Thymus (tissue), 14 donors: ENCODE measurements at places on chromosomes 6 and 20. TPM values are rescaled to one million over a fixed set of nuclear protein-coding genes. Genes with fewer than 3 reads are reported as not detected.

PRICKLE4 gene
- total RNA-seq: 0.38 TPM

FNDC1 gene
- 0.47 TPM for total RNA-seq

PNPLA1 gene
- 0.09 TPM for total RNA-seq

KHDC1L gene
- 1.4 TPM for total RNA-seq

HLA-DRA gene
- total RNA-seq: 1,598 TPM

MOG gene
- total RNA-seq: not detected

SYCP2 gene
- 2.5 TPM for total RNA-seq

ANGPT4 gene
- total RNA-seq: under 0.01 TPM

SLC32A1 gene
- not detected for total RNA-seq

BMP6 gene
- total RNA-seq: 0.19 TPM

CST3 gene
- total RNA-seq: 231 TPM

DNA sequence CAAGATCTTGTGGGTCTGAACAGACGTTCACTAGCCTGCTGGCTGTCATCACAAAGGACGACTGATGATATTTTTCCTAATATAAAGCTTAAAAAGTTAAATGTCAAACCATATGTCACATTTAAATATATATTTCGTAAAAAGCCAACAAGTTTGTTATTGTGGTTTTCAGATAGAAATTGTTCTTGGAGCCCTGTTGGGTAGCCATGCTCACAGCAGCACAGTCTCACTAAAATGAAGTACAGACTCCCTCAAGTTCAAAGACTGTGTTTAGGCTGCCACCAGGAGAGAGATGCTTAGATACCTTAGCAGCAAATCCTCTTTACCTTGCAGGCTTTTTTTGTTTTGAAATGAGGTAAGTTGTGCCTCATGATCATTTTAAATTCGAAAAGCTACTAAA, 17.8 kb downstream of the EEF1E1 start:
- no peaks in the 10 kb centered on the region for H3K4me1 ChIP-seq
- H3K27me3 ChIP-seq: no peaks in the 10 kb centered on the region
- H3K4me3 ChIP-seq: no peak overlapping the region
- H3K36me3 ChIP-seq: peaks cover 43% of the 10 kb centered on the region
- H3K27ac ChIP-seq: no peak overlapping the region

DNA sequence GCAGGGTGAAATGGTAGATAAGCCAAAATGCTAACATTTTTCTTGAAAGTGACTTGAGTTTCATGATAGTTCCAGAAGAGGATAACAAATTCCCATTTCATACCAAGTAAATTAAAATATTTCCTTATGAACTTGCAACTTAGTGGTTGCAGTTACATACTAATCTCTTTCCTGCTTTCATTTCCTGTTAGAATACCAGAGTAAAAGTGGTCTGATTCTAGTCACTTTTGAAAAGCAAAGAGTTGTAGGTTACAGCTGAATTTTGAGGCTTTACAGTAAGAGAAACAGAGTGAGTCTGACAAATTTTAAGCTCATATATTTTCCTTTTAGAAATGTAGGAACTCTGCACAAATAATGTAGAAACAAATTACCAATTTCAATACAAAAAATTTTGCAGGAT, 117.4 kb downstream of the ZFAND3 start:
- DNase-seq: peak; percentile 35
- no peaks in the 10 kb centered on the region for H3K4me1 ChIP-seq
- H3K4me3 ChIP-seq: no peak overlapping the region
- H3K27me3 ChIP-seq: no peaks in the 10 kb centered on the region
- no peaks in the 10 kb centered on the region for H3K36me3 ChIP-seq

GRCh38 chr20:38880952-38881735, 45.1 kb upstream of the FAM83D start:
- peaks cover 5% of the 10 kb centered on the region for H3K36me3 ChIP-seq
- no peak overlapping the region for H3K4me3 ChIP-seq
- DNase-seq: no peak
- H3K27me3 ChIP-seq: no peaks in the 10 kb centered on the region
- H3K4me1 ChIP-seq: peaks cover 4% of the 10 kb centered on the region

DNA sequence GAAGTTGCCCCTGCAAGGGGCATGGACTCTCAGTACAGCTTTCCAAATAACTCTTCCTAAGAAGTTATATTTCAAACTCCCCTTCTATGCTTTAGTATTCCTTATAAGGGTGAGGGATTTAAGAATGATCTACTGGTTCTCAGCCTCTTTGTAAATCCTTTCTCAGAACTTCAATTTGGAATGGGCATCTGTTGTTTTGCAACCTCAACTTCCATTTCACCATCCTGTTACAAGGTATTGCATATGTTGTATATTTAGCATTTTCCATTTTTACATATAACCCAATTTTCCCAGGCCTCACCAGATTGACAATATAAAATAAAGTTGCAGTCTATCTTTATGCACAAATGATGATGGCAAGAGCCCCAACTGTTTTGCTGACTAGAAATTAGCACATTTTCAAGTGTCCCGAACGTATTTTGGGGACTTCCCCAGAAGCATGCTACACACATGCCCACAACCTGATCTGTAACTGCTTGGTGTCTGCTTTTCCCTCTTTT, 154.9 kb upstream of the CARMIL1 start:
- no peak for DNase-seq
- H3K4me1 ChIP-seq: no peaks in the 10 kb centered on the region
- H3K36me3 ChIP-seq: peaks cover 55% of the 10 kb centered on the region
- no peak overlapping the region for H3K27ac ChIP-seq

DNA sequence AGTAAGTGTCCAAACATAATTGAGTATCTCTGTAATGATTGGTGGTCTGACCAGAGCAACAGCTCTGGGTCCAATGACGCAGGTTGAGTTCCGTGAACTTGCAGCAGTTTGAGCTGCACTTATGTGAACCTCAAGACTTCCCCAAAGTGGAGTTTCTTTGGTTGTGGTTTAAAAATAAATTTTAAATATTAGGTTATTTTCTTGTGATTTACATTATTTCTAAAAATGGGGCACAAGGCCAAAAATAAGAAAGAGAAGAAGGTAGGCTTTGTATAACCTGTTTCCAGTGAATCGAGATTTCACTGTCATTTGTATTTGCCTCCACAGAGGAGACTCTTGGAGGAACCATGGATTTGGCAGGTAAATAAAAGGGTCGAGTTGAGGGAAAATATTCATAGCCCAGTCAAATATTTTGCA, 166.4 kb upstream of the ZNF217 start:
- H3K27ac ChIP-seq: no peak overlapping the region
- no peak overlapping the region for H3K4me3 ChIP-seq
- peaks cover 2% of the 10 kb centered on the region for H3K4me1 ChIP-seq
- H3K27me3 ChIP-seq: no peaks in the 10 kb centered on the region

GRCh38 chr6:34792605-34793500, 970 bp downstream of the BLTP3A start:
- H3K36me3 ChIP-seq: peaks cover 5% of the 10 kb centered on the region
- peaks cover 8% of the 10 kb centered on the region for H3K4me1 ChIP-seq
- H3K4me3 ChIP-seq: peak overlapping the region; percentile 95
- peak overlapping the region; percentile 78 for H3K27ac ChIP-seq
- peak; percentile 44 for DNase-seq
- H3K27me3 ChIP-seq: no peaks in the 10 kb centered on the region

- no peak overlapping the region for H3K4me3 ChIP-seq
- DNase-seq: no peak
- H3K4me1 ChIP-seq: no peaks in the 10 kb centered on the region
- no peaks in the 10 kb centered on the region for H3K27me3 ChIP-seq
- H3K27ac ChIP-seq: no peak overlapping the region
These were observed 51.7 kb upstream of the HINT3 start for GRCh38 chr6:125904871-125905270.

GRCh38 chr6:157488058-157488457, 107.1 kb downstream of the ZDHHC14 start:
- peaks cover 20% of the 10 kb centered on the region for H3K4me1 ChIP-seq
- no peaks in the 10 kb centered on the region for H3K36me3 ChIP-seq

GRCh38 chr6:101803136-101803535, 409.6 kb downstream of the GRIK2 start:
- H3K27ac ChIP-seq: no peak overlapping the region
- H3K4me3 ChIP-seq: no peak overlapping the region
- DNase-seq: no peak
- no peaks in the 10 kb centered on the region for H3K4me1 ChIP-seq
- no peaks in the 10 kb centered on the region for H3K36me3 ChIP-seq

DNA sequence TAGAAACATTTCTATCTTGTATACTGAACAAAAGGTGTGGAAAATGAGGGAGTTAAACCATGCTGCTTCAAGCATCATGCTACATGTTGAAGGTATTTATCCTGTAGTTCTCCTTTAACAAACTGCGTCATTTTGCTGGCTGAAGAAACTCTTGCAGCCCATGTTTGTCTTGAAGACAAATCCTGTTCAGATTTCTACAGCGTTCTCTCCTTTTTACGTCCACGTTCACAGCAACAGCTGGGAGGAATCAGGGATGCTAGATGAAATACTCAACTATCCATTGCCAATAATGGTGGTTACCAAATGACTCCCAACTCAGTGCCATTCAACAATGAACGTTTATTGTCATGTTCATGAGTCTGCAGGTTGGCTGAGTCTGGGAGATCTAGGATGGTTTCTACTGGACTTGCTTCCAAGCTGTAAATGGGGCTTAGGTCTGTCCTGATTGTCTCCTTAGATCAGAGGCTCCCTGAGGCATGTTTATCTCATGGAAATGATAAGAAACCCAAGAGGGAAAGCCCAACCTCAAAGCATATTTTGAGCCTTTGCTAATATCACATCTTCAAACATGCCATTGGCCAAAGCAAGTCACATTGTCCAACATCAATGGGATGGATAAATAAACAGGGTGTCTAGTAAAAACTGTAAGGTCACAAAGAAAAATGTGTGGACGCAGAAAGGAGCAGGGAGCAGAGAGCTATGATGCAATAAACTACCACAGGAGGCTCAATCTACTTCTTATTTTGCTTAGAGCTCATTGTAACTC, 2.7 kb upstream of the PLCB1 start:
- H3K27me3 ChIP-seq: no peaks in the 10 kb centered on the region
- H3K36me3 ChIP-seq: no peaks in the 10 kb centered on the region
- H3K27ac ChIP-seq: no peak overlapping the region
- peaks cover 14% of the 10 kb centered on the region for H3K4me1 ChIP-seq

- no peak overlapping the region for H3K27ac ChIP-seq
- no peaks in the 10 kb centered on the region for H3K36me3 ChIP-seq
- H3K4me1 ChIP-seq: no peaks in the 10 kb centered on the region
These were observed 22.8 kb upstream of the EPM2A start for GRCh38 chr6:145758113-145758512.

- no peaks in the 10 kb centered on the region for H3K4me1 ChIP-seq
- H3K36me3 ChIP-seq: no peaks in the 10 kb centered on the region
- no peak overlapping the region for H3K27ac ChIP-seq
These were observed 576.3 kb downstream of the PKHD1 start for GRCh38 chr6:51511081-51511480.

GRCh38 chr6:108928650-108929049, 80.4 kb downstream of the ARMC2 start:
- no peaks in the 10 kb centered on the region for H3K36me3 ChIP-seq
- DNase-seq: no peak
- H3K27me3 ChIP-seq: no peaks in the 10 kb centered on the region
- no peak overlapping the region for H3K27ac ChIP-seq
- no peak overlapping the region for H3K4me3 ChIP-seq
- H3K4me1 ChIP-seq: no peaks in the 10 kb centered on the region

- DNase-seq: no peak
- H3K27ac ChIP-seq: no peak overlapping the region
- no peaks in the 10 kb centered on the region for H3K4me1 ChIP-seq
- H3K4me3 ChIP-seq: no peak overlapping the region
These were observed 57.7 kb upstream of the FERMT1 start for GRCh38 chr20:6180531-6180930.

GRCh38 chr6:2819978-2820377, 21.7 kb downstream of the SERPINB1 start:
- no peak overlapping the region for H3K4me3 ChIP-seq
- no peaks in the 10 kb centered on the region for H3K27me3 ChIP-seq
- no peak for DNase-seq
- peak overlapping the region; percentile 41 for H3K27ac ChIP-seq

DNA sequence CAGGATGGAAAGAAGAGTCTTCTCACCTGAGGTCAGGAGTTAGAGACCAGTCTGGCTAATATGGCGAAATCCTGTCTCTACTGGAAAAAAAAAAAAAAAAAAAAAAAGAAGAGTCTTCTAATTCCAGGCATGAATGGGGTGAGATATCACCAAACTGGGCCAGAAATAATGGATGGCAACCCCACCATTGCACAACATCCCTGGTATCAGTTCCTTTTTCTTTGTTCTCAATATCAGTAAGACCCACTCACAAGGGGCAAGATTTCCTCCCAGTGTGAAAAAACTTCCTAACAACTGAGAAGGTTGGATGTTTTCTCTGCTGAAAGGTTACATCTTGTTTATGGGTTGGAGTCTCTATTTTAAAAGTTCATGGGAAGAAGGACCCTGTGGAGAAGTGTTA, 23.6 kb upstream of the NR2E1 start:
- H3K4me1 ChIP-seq: no peaks in the 10 kb centered on the region
- no peak overlapping the region for H3K27ac ChIP-seq

GRCh38 chr20:16732506-16733152, 2.8 kb downstream of the SNRPB2 start:
- no peak overlapping the region for H3K27ac ChIP-seq
- peaks cover 40% of the 10 kb centered on the region for H3K36me3 ChIP-seq
- H3K4me3 ChIP-seq: no peak overlapping the region
- H3K4me1 ChIP-seq: peaks cover 12% of the 10 kb centered on the region
- no peak for DNase-seq
- peaks cover 7% of the 10 kb centered on the region for H3K27me3 ChIP-seq

GRCh38 chr6:5302220-5302946, 41.1 kb downstream of the FARS2 start:
- DNase-seq: no peak
- H3K4me1 ChIP-seq: no peaks in the 10 kb centered on the region
- H3K36me3 ChIP-seq: no peaks in the 10 kb centered on the region
- H3K4me3 ChIP-seq: no peak overlapping the region
- H3K27me3 ChIP-seq: no peaks in the 10 kb centered on the region
